Stimulated activated naive CD8-positive, alpha-beta T cell treated with anti-CD3 and anti-CD28 coated beads, Interleukin-15, amount 100 ng/mL, for 72 hours (primary cell): ENCODE measurements at places on chromosomes 4 and X.

DNA sequence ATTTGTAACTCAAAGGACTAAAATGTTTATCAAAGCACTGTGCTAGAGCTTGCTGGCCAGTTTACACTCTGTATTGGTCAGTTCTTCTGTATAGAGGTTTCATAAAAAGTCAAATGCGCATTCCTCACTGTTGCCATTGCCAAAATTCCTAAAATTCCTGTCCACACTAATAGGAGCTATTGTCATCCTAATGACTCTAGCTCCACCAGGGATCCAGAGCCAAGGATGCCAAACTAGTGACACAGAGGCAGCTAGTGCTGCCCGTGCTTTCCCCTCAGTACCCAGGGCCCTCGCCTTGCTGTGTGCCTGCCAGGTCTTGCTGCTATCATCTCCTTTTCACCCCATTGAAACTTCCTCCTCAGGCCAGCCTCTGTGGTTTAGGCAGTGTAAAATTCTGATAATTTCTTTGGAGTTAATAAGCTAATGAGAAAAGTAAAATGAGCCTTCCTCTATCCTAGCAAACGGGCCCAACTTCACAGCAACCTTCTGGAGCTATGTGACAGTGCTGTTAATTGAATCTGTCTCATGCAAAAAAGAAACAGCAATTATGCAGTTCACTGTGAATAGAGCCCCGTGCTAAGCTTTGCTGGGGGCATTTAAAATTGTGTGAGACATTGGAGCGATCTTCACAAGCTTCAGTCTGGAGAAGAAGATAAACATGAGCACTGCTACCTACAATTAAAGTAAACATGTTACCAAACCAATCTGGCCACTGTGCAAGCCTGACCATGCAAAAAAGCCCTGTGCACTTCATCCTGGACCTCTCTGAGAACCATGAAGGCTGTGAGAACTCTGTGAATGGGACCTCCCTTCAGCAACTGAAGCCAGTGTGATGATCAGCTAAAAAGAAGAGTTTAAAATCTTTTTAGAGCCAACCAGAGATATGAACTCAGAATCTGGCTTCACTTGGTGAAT, 43.1 kb upstream of the FGF2 start:
- DNase-seq: no peak

DNA sequence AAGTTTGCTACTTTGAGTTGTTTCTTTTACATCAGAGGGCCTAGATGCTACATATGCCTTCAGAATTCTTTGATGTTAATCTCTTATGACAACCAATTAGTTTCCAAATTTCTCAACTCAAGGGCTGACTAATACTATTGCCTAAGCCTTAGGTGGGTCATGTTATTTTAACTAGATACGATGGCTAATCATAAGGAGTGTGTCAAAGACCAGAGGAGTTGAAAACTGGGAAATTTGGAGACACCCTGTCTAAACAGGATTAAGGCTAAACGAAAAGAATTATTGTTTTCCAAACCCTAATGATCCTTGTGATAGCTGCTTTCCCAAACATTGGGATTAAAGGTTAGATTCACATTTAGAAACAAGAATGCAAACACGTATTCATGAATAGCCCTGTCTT, 228.5 kb downstream of the PCDH7 start:
- DNase-seq: no peak

- no peak for DNase-seq
Measured at GRCh38 chr4:156578005-156578404, 393.6 kb downstream of the PDGFC start.

GRCh38 chrX:45540181-45540580, 339.5 kb upstream of the DIPK2B start:
- no peak for DNase-seq

GRCh38 chrX:22351966-22352365, 79.3 kb downstream of the CBLL2 start:
- DNase-seq: no peak

- no peak for DNase-seq
Measured at GRCh38 chr4:53205970-53206369, 159.9 kb downstream of the SCFD2 start.

- DNase-seq: no peak
Measured at GRCh38 chr4:23237771-23238170, 545.0 kb downstream of the GBA3 start.

- no peak for DNase-seq
Measured at GRCh38 chr4:141309874-141310273, 89.2 kb downstream of the ZNF330 start.

- DNase-seq: no peak
Measured at GRCh38 chrX:33285550-33285949, 74.2 kb upstream of the DMD start.

- DNase-seq: no peak
Measured at GRCh38 chr4:111040904-111041303, 418.0 kb upstream of the PITX2 start.

GRCh38 chrX:134670134-134670924, 12.1 kb upstream of the PLAC1 start:
- DNase-seq: no peak
